Sigmoid colon (tissue), 7 donors: ENCODE measurements at places on chromosomes 7 and 10. TPM values are rescaled to one million over a fixed set of nuclear protein-coding genes. Genes with fewer than 3 reads are reported as not detected.

Gene PRR15
- total RNA-seq = not detected

DNA sequence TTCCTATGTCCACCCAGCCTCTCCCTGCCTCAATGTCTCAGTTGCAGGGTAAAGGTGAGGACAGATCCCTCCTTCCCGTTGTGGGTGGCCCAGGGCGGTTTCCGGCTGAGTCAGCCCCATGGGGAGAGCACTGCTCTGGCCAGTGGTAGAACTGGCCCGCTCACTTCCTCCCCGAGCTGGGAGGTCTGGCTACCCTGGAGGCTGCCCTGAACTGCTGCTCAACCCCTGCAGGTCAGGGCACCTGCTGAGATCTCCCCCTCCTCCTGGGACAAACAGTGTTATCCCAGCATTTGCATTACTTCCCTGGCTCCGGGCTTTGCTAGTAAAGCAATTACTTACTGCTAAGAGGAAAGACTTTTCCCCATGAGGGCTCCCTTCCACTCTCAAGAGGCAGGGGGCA, 21.4 kb upstream of the IMPDH1 start:
- no peak overlapping the region for H3K4me3 ChIP-seq
- no peak for DNase-seq
- no peaks in the 10 kb centered on the region for H3K27me3 ChIP-seq
- H3K27ac ChIP-seq = no peak overlapping the region

Gene MINDY3
- total RNA-seq = 31.5 TPM

GRCh38 chr10:2301227-2301626, 563.9 kb upstream of the ADARB2 start:
- H3K27me3 ChIP-seq = no peaks in the 10 kb centered on the region
- no peaks in the 10 kb centered on the region for H3K36me3 ChIP-seq
- DNase-seq = no peak
- no peak overlapping the region for H3K27ac ChIP-seq
- H3K4me3 ChIP-seq = no peak overlapping the region

DNA sequence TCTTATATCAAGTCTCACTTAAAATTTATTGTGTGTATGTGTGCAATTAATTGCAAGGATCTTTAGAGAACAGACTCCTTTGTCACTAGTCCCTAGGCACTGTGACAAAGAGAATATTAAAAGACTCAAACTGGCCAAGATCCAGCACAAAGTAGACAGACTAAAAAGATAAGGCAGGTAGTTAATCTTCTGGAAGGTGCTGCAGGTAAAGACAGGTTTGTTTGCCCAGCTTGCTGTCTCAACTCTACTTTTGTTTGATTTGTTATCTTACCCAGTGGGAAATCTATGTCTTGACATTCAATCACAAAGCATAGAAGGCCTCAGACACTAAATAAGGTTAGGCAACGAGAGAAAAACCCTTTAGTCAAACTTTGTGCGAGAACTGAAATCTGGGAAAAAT, 807.9 kb upstream of the LRRN3 start:
- no peak for DNase-seq
- no peaks in the 10 kb centered on the region for H3K4me1 ChIP-seq
- no peaks in the 10 kb centered on the region for H3K36me3 ChIP-seq
- no peak overlapping the region for H3K27ac ChIP-seq
- no peaks in the 10 kb centered on the region for H3K27me3 ChIP-seq
